Activated naive CD4-positive, alpha-beta T cell treated with anti-CD3 and anti-CD28 coated beads, Interleukin-2, amount 10 ng/mL, durations not matched to agents 5 hours and 36 hours (primary cell): ENCODE measurements at places on chromosomes 12 and 14. TPM values are rescaled to one million over a fixed set of nuclear protein-coding genes. Genes with fewer than 3 reads are reported as not detected.

OR4K1 gene
- not detected for total RNA-seq

YARS2 gene
- total RNA-seq, result 14.0 TPM

MUCL1 gene
- not detected for total RNA-seq

WSCD2 gene
- not detected for total RNA-seq

AGAP2 gene
- total RNA-seq, result 68.6 TPM

HOXC6 gene
- not detected for total RNA-seq

LGMN gene
- total RNA-seq, result 7.3 TPM
